ENCODE measurements at places on chromosomes 2 and 18.

DNA sequence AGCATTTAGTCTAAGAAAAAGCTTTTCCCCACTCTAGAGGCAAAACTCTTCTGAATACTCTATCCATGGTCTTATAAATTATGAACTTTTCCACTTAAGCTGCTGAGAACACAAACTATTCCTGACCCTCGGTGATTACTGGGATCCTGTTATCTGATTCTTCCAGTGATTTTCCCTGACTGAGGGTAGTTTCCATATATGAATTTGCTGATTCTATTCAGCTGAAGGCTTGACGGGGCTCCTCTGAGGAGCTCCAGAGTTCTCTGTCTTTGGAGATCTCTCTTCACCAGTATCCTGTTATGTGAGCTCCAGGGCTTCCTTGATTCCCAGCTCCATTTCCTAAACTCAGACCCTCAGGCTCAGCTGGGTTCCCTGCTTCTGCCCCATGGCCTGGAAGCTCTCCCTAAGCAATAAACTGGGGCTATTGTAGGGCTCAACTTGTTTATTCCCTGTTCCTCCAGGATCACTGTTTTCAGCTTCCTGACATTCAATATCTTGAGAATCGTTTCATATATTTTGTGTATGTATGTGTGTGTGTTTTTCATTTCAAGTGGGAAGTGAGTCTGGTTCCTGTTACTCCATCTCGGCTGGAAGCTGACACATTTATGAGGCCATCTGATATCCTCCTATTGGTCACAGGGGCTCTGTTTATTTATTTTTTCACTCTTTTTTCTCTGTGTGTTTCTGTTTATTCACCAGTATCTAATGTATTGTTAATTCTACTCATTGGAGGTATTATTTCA is 78.2 kb downstream of the ARHGAP28 start:
- no peak for DNase-seq

- DNase-seq: no peak
Measured at GRCh38 chr2:236568068-236568921, 1.3 kb upstream of the ACKR3 start.

- no peak for DNase-seq
Measured at GRCh38 chr2:171008550-171009205, 79.6 kb downstream of the GORASP2 start.

DNA sequence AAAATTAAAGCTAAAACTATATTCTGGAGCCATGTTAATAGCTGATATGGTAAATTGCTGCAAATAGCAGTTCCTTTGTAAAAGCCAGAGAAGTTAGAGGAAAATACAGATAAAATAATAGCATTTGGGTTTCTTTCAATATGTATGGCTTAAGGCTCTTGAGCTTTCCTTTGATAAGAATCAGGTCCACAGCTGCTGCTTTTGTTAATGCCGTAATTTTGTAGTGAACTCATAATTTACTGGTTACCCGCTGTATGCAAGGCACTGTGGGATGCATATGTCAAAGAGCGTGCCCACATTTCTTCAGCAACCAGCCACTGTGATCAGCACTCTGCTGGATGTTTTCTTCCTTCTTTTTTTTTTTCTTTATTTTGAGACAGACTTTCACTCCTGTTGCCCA is 79.1 kb downstream of the MOGAT1 start:
- DNase-seq: no peak

- peak; percentile 77 for DNase-seq
Measured at GRCh38 chr2:190678444-190679162, 29.7 kb downstream of the NAB1 start.

All from kidney glomerular epithelial cell (primary cell).